ENCODE measurements at places on chromosomes 6 and 20.

- DNase-seq = no peak
These were observed 120.6 kb downstream of the MMUT start for GRCh38 chr6:49342410-49342809.

DNA sequence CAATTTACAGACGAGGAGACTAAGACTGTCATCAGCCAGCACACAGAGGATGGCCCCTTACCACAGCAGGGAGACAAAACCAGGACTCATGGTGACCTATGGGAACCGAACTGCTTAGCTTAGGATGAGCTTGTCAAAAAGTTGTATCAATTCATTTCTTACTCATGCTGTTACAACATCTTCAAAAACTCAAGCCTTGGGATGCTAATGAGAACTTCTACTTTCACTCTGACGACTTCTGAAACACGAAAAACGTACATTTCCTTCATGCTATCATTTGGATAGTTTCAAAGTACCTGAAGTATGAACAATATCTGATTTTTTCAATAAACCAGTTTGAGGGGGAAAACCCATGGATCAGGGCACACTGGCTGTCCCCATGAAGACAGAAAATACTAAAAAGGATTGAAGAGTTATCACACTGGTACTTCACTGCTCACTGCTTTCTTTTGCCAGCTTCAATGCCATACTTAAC, 31.9 kb downstream of the HIVEP2 start:
- no peak for DNase-seq

GRCh38 chr6:45922728-45923351, 92.8 kb downstream of the CLIC5 start:
- no peak for DNase-seq

- no peak for DNase-seq
These were observed 58.3 kb upstream of the MAP3K4 start for GRCh38 chr6:160933256-160933655.

DNA sequence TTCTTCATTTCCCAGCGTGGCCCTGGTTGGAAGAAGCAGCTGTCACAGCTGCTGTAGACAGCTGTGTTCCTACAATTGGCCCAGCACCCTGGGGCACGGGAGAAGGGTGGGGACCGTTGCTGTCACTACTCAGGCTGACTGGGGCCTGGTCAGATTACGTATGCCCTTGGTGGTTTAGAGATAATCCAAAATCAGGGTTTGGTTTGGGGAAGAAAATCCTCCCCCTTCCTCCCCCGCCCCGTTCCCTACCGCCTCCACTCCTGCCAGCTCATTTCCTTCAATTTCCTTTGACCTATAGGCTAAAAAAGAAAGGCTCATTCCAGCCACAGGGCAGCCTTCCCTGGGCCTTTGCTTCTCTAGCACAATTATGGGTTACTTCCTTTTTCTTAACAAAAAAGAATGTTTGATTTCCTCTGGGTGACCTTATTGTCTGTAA, 292.7 kb downstream of the ESR1 start:
- peak; percentile 9 for DNase-seq

- DNase-seq = no peak
These were observed 264.3 kb upstream of the RIMS1 start for GRCh38 chr6:71621918-71622519.

- no peak for DNase-seq
These were observed 67.9 kb upstream of the THBS2 start for GRCh38 chr6:169321546-169321945.

DNA sequence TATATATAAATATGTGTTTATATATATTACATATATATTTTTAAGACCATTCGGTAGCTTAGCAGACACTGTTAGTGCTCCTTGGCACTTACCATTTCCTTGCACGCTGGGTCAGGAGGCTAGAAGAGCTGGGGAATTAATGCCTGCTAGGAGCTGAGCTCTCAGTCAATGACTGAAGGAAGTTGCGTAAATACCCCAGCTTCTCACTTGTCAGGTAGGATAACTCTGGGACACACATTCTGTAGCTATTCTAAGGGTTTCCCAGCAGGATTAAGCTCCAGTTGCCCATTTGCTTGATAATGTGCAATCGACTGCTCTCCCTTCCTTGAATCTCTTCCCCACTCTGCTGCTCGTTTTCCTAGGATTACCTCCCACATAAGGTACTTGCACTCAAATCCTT, 15.7 kb upstream of the DNAAF9 start:
- no peak for DNase-seq

- DNase-seq = no peak
These were observed 11.3 kb downstream of the SERPINB6 start for GRCh38 chr6:2959909-2960719.

- DNase-seq = no peak
These were observed 366.5 kb downstream of the QKI start for GRCh38 chr6:163780994-163781393.

DNA sequence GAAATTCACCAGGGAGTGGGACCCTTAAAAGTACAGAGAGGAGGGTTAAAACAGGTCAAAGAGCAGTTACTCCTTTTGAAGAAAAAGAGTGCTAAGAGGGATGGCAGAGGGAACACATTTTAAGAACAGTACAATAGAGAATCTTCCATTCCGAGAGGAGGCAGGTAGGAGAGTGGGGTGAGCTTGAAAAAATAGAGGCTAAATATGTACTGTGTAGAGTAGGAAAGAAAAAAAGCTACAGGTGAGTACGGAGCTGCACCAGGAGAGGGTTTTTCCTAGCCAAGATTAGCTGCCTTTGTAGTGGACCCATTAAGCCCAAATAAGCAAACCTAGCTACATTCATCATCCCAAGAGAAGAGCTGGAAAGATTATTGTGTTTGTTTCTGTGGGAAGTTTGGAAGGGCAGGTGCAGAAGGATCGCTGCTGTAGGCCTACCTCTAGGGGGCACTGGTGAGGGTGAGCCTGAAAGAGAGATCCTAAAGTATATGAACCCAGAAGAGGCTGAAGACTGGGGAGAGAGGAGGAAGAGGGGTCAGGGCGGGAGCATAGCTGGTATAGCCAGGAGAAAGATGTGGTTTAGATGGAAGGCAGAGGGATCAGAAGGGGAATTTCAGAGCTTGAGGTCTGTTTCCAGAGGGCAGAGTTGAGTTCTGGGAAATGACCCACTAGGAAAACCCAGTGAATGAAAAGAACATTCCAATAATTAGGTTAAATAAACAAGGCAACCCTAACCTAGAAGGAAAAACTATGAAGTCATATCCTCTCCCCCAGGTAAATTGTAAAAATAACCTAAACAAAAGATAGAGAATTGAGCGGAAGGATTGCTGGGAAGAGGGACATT, 50.2 kb upstream of the HINT3 start:
- DNase-seq = no peak

DNA sequence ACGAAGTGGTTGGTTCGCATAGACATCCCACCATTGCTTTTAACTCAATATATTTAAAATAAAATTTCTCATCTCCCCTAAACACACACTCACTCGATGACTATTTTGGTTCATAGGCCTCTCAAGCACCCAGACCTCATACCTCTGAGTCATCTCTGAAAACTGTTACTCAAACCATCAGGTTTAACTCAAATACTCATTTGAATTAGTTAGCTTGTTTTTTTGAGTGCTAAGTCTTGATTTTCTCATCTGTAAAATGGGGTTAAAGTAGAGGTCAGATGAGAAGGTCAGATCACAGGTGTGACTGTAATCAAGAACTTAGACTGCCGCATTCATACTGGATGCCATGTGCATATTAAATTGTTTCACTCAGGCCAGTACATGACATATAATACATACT, 243.9 kb upstream of the TENT5A start:
- no peak for DNase-seq

GRCh38 chr6:37110500-37111461, 59.2 kb upstream of the PIM1 start:
- DNase-seq = no peak

DNA sequence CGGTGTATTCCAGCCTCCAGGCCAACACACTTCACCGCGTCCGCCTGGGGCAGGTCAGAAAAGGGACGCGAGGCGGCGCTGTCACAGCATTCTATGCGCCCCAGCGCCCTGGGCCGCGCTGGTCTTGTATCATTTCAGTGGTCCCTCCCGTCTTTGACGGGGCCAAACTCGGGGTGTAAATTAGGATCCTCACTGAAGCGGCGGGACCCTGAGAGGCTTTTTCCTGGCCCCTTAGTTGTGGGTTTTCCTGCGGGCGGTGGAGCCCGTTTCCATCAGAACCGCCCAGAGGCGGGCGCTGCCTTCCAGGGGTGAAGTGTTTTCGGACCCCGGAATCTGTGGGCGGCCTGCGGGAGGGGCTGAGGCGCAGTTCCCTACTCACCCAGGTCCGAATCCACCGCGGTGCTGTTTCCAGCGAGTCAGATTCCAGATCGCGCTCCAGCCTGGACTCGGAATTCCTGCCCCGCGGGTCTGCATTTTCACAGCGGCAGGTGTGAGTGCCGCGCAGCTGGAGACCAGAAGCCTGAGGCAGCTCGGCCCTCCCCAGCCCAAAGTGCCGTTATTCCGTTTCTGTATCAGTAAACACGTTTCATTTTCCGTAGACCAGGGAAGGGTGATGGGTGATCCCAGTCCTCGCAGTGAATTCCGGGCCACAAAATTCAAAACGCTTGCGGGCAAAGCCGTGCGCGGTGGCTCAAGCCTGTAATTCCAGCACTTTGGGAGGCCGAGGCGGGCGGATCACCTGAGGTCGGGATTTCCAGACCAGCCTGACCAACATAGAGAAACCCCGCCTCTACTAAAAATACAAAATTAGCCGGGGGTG, 3.9 kb upstream of the MICB start:
- DNase-seq = peak; percentile 47

DNA sequence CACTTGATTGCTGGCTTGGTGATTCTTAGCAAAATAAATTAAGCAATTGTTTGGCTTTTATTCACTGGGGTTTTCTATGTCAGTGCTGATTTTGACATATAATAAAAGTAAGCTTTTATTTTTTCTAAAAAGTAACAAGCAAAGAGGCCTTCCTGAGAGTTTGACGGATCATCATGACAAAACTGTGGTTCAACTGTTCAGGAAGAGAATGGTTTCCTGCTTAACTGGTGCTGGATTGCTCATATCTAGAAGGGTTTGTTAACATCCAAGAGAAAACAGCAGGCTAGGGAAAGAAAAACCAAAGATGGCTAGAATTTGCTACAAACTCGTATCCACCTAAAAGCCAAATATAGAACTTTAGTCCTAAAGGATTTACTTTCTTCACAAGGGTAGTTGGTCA, 21.2 kb downstream of the SERPINB1 start:
- DNase-seq = no peak

DNA sequence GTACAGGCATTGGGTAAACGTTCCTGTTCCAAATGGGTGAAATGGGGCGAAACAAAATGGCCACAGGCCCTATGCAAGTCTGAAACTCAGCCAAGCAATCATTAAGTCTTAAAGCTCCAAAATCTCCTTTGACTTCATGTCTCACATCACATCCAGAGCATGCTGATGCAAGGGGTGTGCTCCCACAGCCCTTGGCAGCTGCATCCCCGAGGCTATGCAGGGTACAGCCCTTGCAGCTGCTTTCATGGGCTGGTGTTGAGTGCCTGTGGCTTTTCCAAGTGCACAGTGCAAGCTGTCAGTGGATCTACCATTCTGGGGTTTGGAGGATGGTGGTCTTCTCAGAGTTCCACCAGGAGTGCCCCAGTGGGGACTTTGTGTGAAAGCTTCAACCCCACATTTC, 270.0 kb upstream of the CDYL start:
- no peak for DNase-seq

- DNase-seq = peak; percentile 100
These were observed 114.7 kb downstream of the PSMB1 start for GRCh38 chr6:170438402-170438753.

- peak; percentile 58 for DNase-seq
These were observed 2.8 kb downstream of the SOX4 start for GRCh38 chr6:21596145-21596948.

DNA sequence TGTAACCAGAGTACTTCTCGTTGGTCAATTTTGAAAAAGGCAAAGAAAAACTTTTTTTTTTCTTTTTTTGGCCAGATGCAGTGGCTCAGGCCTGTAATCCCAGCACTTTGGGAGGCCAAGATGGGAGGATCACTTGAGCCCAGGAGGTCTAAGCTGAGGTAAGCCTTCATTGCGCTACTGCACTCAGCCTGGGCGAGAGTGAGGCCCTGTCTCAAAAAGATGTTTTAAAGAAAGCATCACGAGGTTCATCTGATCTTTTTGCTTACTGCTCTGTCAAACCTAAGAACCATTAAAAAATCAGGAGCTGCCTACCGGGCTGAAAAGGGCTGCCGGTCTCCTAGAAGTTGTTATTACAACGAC, 607 bp downstream of the LYRM2 start:
- DNase-seq = no peak

DNA sequence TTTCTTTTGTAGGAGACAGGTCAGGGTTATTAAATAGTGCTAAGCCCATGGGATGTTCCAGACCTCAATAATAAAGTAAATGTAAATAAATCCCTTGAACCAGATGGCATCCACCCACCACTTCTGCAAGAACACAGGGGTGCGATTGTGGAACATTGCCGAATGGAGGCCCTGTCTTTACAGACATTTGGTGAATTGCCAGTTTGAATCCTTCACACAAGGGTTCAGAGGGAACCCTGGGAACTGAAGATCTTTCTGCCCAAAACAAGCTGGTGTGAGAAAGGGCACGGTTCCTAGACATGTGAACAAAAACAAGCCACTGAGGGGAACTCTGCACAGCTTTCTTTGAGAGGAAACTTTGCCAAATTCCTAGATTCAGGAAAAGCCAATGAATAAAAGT, 30.2 kb upstream of the RNF8 start:
- peak; percentile 96 for DNase-seq

- DNase-seq = no peak
These were observed 20.9 kb upstream of the MCM3 start for GRCh38 chr6:52305411-52305810.

DNA sequence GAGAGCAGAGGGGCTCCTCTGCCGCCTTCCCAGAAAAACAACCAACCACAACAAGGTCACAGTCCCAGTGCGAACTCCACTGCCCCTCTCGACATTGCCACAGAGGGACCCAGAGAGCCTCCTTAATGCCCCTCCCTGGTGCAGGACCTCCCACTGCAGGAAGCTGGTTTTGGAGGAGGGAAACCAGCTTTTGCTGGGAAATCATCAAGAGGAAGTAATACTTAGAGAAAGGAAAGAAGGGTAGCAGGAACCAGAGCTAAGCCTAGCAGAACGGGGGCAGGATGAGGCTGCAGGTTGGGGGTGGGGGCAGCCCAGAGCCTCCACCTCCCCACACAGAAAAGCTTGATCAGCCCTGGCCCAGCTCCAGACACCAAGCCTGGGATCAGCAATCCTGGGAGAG, 37.7 kb upstream of the SIRPA start:
- no peak for DNase-seq

- DNase-seq = no peak
These were observed 82.4 kb downstream of the CDH26 start for GRCh38 chr20:60040471-60041162.

DNA sequence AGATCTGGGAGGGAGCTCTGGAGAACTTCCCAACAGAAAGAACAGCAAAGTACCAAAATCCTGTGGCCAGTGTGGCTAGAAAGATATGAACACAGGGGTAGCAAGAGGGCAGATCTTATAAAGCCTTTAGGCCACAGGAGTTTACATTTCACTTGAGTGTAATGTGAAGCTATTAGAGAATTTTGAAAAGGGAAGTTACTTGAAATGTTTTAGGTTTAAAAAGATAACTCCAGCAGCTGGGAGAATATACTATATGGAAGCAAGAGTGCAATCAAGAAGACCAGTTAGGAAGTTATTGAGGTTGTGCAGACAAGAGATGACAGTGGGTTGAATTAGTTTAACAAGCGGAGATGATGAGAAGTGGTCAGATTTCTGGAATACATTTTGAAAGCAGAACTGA, 7.9 kb downstream of the SUPT3H start:
- no peak for DNase-seq

Data from NCI-H2171 (cell line).